ENCODE measurements at places on chromosomes 6 and 20.

- no peak for DNase-seq
These were observed 12.2 kb upstream of the CST3 start for GRCh38 chr20:23649830-23650417.

- no peak for DNase-seq
These were observed 471.6 kb downstream of the CD83 start for GRCh38 chr6:14589175-14589574.

- DNase-seq, result no peak
These were observed 222.7 kb downstream of the BMP7 start for GRCh38 chr20:57043669-57044268.

DNA sequence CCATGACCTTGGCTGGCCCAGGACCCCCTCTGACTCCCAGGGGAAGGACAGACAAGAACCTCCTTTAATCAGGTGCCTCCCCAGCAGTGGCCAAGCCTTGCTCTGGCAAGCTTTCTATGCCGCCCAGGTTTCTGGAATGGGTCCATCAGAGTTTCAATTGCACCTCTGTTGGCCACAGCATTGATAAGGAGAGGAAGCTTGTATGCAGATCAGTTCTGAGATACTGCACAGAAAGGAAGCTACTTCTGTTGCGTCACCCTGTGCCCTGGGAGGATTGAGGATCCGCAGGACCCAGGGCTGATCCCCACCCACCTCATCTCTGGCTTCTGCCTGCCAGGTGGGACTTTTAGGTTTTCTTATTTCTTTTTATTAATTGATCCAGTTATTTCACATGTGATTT, 167.2 kb downstream of the TFAP2C start:
- peak; percentile 35 for DNase-seq

DNA sequence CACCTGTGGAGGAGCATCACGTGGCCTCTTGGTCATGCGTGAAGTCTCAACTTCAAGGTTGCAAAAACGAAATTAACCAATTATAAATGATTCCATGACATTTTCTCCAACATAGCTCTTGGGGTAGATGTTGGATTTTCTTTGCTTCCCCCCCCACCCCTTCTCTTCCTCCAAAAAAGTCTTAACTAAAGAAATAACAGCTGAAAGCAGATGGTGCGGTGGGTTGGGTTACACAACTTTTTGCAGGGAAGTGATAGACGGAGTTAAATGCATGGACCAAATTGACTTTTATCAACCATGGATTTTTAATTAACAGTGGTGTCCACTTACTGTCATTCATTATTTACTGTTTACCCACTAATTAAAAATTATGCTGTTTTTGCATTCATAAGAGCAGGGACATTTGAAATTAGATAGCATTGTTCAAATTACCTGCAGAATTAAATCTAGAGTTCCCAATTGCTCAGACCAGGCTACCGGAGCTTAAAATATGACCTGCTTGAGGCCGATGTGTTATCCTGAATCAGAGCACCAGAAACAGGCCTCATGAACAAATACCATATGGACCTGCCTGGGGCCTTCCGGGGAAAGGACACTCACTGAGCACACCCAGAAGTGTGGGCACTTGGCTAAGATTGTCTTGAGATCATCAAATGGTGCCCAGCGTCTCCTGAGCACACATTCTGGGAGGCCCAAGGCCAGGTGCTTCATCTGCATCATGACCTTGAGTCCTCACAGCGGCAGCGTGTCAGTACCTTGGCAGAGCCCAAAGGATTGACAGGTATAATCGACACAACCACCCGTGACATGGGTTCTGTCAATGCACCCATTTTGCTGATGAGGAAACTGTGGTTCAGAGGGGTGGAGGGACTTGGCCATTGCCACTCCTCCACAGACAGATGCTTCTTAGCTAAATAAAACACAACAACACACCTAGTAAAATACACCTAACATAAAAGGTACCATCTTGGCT, 41.5 kb downstream of the APCDD1L start:
- DNase-seq, result no peak

DNA sequence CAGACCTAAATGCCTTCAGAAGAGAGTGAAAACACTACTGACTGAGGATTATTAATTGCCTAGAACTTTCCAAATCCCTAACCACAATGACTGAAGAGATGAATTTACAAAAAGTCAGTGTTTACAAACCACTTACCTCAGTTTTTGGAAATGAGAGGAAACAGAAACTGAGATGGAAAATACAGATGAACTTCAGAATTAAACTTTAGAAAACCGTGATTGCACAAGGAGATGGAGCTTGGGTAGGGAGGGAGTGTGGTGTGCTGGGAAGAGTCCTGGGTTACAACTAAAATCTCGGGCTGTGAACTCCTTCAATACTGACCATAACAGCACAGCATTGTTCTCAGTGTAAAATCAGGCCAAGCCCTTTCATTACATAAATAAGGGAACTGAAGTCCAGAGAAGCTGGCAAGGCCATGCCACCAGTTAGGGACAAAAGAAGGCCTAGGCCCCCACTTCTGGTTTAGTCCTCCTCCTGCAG, 4.0 kb downstream of the ELMO2 start:
- DNase-seq, result no peak
